ENCODE measurements at places on chromosomes 3 and 15.

DNA sequence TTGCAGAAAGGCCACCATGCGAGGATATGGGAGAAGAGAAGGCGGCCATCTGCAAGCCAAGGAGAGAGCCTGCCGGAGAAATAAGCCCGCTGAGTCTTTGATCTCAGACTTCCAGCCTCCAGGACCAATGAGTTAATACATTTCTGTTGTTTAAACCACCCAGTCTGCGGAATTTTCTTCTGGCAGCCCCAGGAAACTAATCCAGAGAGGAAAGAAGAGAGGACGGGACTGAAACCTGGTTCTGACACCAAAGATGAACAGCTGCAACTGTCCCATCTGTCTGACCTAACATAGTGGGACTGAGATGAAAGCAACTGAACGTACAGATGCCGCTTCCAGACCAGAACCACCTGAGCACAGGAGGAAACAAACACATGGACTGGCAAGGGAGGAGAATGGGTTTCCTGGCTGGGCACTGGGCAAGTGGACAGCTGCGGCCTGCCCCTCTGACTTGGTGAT, 32.3 kb downstream of the VGLL4 start:
- DNase-seq: no peak

DNA sequence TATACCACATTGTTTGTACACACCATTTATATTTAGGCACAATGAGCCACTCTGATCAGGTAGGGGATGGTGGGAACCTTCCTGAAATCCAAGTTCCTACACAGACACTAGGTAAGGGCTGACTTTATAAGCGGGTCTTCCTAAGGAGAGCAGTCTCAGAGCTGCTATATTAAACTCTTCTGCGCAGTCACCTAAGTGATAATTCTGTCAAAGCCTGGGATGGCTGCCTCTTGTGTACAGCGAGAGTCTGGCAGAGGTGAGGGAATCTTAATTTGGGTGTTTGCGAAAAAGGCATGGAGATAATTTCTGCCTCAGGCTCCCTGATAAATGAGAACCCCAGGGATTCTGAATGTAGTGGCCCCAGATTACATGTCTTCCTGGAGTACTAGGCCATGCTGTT, 113.1 kb downstream of the EDEM1 start:
- DNase-seq: no peak

DNA sequence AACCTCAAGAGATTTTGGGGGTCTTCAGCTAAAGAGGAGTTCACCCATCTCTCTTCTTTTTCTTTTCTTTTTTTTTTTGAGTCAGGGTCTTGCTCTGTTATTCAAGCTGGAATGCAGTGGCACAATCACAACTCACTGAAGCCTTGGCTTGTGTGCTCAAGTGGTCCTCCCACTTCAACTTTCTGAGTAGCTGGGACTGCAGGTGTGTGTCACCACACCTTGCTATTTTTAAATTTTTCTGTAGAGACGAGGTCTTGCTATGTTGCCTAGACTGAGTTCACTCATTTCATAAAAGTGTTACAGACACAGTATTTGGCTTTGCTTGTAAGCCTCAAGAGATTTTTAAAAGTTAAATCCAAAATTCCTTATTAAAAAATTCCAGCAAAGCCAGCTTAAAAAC, 71.7 kb downstream of the OXSM start:
- no peak for DNase-seq

GRCh38 chr3:99551520-99551919, 86.9 kb upstream of the COL8A1 start:
- no peak for DNase-seq

DNA sequence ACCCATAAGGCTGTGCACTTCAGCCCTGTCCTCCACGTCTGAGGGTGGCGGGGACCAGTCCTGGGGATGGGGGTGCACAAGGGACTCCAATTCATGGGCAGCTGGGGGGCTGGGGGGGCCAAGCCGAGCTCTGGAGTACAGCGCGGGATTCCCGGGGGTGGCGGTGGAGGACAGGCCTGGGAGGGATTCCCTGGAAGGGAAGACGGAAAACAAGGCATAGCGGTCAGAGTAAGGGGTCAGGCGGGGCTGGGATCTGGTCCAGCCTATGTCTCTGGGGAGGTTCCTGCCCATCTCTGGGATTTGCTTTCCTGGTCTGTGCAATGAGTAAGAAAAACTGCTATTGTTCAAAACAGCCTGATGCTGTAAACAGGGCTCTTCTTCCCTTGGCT, 8.1 kb upstream of the IGDCC3 start:
- no peak for DNase-seq

DNA sequence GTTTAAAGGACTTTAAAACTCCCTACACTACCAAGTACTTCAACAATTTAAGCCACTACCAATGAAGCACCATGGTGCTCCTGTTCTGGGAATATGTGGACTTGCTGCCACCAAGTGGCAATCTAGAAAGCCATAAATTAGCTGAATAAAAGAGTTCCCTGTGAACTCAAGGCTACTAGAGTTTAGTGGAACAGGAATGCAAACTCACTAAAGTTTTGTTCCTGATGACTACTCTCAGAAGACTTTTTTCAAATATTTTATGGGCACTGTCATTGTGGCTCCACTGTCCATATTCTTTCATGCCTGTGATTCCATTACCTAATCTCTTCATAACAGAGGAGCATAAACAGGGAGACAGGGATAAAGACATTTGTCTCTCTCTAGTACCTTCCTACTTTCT, 63.9 kb downstream of the TMCC1 start:
- DNase-seq: peak; percentile 84

- no peak for DNase-seq
Measured at GRCh38 chr3:4797201-4797705, 182.0 kb upstream of the BHLHE40 start.

DNA sequence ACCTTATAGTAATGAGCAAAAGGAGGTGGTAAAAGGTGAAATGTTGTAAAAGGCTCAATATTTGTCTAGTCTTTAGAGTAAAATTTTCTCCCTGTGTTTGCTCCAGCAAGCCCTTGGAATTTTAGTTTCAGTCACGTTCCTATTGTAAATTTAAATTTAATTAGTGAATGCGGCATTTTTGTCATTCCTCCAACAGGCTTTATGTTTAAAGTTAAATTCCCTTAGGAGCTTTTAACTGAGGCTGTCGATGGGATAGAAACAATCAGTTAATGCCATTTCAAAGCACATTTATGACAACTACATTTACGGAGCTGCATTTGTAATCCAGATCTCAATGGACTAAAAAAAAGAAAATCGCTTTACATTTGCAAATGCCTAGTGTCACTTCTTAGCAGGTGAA, 868 bp upstream of the GADL1 start:
- DNase-seq: no peak

DNA sequence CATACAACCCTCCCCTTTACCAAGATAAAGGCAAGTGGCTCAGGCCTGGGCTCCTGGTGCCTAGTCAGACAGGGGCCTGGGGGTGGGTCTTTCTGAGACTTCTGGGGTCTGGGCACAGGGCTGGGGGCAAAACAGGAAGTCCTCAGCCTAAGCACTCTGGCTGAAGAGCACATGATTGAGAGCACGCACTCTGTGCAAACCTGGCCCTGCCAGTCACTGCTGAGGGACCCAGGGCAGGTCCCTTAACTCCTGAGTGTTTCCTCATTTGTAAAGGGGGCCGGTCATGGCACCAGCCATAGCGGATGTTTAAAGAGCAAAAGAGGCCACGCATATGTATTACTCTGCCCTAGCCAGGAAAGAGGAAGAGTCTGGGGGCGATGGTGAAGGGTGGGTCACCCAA, 16.0 kb downstream of the TKT start:
- DNase-seq: no peak

- DNase-seq: peak; percentile 20
Measured at GRCh38 chr15:67406257-67406861, 114.6 kb upstream of the C15orf61 start.

- DNase-seq: peak; percentile 17
Measured at GRCh38 chr3:44208568-44208967, 33.1 kb upstream of the TOPAZ1 start.

GRCh38 chr3:167929968-167930367, 165.8 kb downstream of the GOLIM4 start:
- DNase-seq: peak; percentile 39

- DNase-seq: no peak
Measured at GRCh38 chr3:58706395-58707167, 40.0 kb upstream of the FAM3D start.

DNA sequence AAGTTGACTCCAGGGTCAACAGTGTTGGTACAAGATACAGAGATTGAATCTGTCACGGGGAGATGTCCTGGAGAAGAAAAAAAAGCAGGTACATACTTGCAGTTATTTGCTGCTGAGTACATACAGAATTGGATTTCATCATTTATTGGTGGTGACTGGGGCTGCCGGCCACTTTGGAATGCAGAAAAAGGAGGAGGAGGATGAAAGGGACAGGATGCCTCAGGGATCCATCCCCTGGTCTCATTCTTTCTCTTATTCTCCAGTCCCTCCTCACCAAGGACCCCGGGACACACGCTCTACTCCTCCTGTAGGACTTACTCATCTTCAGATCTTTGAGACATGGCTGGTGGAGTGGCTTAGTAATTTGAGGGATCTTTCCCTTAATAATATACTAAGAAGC, 30.0 kb upstream of the MEIS2 start:
- no peak for DNase-seq

DNA sequence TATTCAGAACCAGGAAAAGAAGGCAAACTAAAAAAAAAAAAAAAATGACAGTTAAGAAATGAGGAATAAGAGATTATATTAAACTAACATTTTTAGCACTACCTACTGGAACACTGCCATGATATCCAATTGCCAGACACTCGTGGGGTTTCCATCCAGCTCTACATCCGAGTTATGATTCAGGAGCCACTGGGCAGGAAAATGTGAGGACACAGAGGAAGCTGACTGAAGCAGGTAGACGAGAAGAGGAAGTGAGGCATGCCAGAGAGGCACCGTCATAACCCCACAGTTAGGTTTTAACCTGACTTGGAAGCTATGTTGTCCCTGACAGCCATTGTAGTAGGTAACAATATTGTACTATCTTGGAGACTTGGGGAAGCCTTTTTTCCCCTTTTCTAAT, 495.0 kb downstream of the NLGN1 start:
- DNase-seq: peak; percentile 83

GRCh38 chr3:12882336-12883310, 41.3 kb upstream of the RPL32 start:
- DNase-seq: no peak

DNA sequence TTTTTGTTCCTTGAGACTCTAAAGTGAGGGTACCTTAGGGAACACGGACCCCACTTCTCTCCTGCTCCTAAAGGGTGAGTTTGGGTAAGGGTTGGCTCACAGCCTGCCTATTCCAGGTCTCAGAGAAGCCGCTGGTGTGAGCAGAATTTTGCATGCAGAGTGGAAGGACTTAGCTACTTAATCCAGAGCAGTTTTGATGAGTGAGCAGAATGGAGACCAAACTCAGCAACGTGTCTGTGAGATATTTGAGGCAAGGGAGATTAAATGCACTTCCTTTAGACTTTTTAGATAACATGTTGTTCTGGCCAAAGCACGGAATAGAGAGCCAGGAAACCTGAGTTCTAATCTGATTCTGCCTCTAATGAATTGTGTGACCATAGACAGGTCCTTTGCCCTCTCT, 5.1 kb downstream of the SLC24A1 start:
- no peak for DNase-seq

- DNase-seq: no peak
Measured at GRCh38 chr3:161794551-161794950, 297.9 kb downstream of the OTOL1 start.

DNA sequence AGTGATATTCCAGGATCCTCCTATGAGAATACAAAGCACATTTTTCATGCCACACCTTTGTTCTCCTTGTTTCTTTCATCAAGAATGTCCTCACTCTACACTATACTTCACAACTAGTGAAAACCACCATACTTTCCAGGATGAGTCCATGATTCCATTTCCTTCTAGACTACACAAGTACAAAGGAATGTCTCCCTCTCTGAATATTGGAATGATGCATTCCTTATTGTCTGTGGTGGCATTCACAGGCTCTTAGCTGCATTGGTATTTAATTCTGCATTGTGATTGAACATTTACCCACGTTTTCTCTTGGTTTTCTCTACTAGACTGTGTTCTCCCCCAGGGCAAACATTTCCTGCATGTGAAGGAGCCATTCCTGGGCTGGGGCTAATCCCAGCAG, 217.5 kb downstream of the RAP2B start:
- DNase-seq: peak; percentile 45

DNA sequence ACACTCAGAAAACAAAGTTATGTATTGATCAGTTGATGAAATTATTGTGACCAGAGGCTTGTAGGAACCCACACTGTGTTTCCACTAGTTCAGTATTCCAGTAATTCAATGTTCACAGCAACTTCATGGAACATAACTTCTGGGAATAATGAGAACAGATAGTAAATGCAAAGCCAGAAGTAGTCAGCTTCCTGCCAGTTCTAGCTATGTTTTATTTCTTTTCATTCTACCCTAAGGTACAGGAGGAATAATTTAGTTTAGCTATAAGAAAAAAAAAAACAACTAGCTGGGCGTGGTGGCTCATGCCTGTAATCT, 48.6 kb downstream of the ARHGEF26 start:
- DNase-seq: no peak

DNA sequence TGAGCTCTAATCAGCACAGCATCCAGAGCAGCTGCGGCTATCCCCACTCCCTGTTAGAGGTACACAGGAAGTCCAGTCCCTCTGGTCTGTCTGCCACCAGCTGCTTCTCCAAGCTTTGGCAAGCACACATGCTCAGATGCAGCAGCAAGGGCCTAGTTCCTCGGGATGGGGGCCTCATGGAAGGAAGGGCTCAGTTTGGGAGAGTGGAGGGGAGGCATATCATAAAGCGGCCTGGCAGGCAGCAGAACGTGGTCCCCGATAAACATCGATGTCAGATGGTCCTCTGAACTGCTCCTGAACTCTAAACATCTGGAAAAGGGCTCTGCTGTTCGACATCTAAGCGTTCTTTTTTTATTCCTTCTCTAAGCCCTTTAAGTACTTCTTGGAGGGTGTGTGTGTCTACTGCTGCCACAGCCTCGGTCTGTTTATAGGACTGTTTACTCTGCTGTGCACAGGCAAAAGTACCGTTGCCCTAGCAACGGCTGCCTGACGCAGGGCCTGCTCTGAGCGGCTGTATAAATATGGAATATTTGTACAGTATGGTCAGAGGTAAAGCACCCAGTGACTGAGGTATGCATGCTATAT, 74.6 kb downstream of the PRICKLE2 start:
- peak; percentile 80 for DNase-seq

- DNase-seq: no peak
Measured at GRCh38 chr3:151639418-151639740, 94.3 kb upstream of the AADACL2 start.

DNA sequence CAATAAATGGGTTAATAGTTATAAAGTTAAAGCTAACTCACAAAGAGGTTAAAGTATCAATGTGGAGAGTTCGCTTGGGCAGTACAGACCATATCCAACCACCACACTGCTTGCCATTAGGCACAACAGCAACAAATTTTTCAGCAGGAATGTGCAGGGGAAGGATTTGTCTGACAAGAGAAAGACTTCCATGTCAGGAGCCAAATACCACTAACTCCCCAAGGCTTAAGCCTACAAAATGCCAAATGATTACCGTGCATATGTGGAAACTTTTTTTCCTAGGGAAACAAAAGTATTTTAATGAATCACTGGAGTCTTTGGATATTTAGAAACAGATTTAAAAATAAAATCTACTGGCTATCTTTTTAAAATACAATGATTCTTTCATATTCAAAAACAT, 8.1 kb downstream of the VGLL3 start:
- no peak for DNase-seq
